NB4 (cell line): ENCODE measurements at places on chromosomes 4 and X.

- DNase-seq = no peak
Observed at GRCh38 chrX:43525901-43526610, 130.0 kb upstream of the MAOA start.

- DNase-seq = peak; percentile 71
Observed at GRCh38 chrX:154411981-154412340, 622 bp downstream of the TAFAZZIN start.

GRCh38 chr4:3658530-3658913 lies 107.7 kb upstream of the ADRA2C start:
- DNase-seq = no peak

- DNase-seq = peak; percentile 92
Observed at GRCh38 chrX:13013363-13014110, 30.9 kb downstream of the FAM9C start.

DNA sequence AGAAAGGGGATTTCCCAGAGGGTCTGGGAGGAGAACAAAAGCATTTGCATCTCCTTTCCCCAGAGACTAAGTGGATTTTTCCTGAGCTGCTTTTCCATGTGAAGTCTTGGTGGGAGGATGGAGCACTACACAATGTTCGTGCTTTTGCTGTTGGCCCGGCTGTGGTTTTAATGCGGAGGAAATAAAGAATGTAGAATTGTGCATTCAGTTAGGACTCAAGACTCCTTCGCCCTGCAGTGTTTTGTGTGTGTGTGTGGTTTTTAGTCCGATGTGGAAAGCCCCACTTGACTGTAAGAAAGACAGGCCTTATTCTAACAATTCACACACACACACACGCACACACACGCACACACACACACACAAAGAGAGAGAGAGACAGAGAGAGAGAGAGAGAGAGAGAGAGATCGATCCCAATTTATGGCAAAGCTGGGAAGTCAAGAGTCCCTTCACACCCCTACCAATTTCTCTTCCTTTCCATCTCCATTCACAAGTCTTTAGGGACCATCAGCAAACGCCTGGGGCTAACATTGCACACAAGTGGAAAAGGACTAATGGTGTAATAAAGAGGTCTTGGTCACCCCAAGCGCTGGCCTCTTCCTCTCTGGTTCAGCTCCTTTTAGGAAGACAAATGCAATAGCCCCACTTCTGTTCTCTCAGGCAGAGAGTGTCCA lies 44.2 kb downstream of the CLDN34 start:
- peak; percentile 45 for DNase-seq
